ENCODE measurements at places on chromosomes 16 and 17. TPM values are rescaled to one million over a fixed set of nuclear protein-coding genes. Genes with fewer than 3 reads are reported as not detected.

- peak overlapping the region; percentile 85 for H3K27ac ChIP-seq
- H3K4me3 ChIP-seq: peak overlapping the region; percentile 86
- no peak for DNase-seq
- H3K4me1 ChIP-seq: peaks cover 28% of the 10 kb centered on the region
- no peaks in the 10 kb centered on the region for H3K27me3 ChIP-seq
- H3K36me3 ChIP-seq: peaks cover 8% of the 10 kb centered on the region
Measured at GRCh38 chr17:39979893-39980350, 685 bp upstream of the PSMD3 start.

DNA sequence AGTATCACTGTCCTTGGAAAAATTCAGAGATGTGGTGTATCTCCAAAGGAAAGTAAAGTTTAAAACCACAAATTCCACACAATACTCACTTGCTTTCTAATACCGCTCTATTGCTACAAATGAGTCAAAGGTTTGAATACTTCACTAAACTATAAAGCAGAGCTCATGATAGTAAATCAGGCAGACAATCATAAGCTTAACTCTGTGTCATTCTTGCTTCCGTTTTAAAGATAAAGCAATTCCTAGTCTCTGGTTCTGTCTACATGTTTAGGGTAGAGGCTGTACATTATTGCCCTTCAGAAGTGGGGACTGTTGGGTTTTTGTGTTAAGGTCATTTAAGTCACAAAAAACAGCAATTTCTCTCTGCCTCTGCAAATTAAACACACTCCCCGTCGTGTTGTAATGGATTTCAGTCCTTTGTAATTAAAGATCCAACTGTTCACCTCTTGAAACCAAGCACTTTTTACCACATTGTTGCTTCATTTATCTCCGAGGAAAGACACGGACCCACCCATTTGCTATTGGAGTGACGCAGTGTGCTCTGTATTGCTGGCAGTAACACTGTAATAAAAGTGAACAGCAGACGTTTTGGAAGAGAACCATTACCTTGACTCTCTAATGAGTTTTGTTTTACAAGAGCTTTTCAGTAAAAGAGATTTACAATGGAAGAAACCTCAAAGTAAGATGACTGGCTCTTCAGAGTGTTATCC lies 83.1 kb upstream of the CNTNAP4 start:
- no peak overlapping the region for H3K4me3 ChIP-seq
- H3K4me1 ChIP-seq: no peaks in the 10 kb centered on the region
- H3K36me3 ChIP-seq: no peaks in the 10 kb centered on the region

The TBC1D16 gene
- 4.3 TPM for total RNA-seq

- no peaks in the 10 kb centered on the region for H3K4me1 ChIP-seq
- no peak for DNase-seq
- no peak overlapping the region for H3K27ac ChIP-seq
- H3K36me3 ChIP-seq: no peaks in the 10 kb centered on the region
Measured at GRCh38 chr16:86958423-86958822, 358.8 kb downstream of the C16orf95 start.

- no peak for DNase-seq
- H3K36me3 ChIP-seq: peaks cover 41% of the 10 kb centered on the region
- no peaks in the 10 kb centered on the region for H3K4me1 ChIP-seq
Measured at GRCh38 chr16:29839822-29840221, 19.6 kb downstream of the MVP start.

GRCh38 chr17:59516451-59516850 lies 49.0 kb upstream of the DHX40 start:
- no peaks in the 10 kb centered on the region for H3K36me3 ChIP-seq
- DNase-seq: no peak
- no peak overlapping the region for H3K4me3 ChIP-seq
- no peaks in the 10 kb centered on the region for H3K4me1 ChIP-seq
- no peak overlapping the region for H3K27ac ChIP-seq
- no peaks in the 10 kb centered on the region for H3K27me3 ChIP-seq

- no peaks in the 10 kb centered on the region for H3K27me3 ChIP-seq
- no peak for DNase-seq
- no peak overlapping the region for H3K27ac ChIP-seq
- H3K36me3 ChIP-seq: no peaks in the 10 kb centered on the region
- H3K4me3 ChIP-seq: no peak overlapping the region
- no peaks in the 10 kb centered on the region for H3K4me1 ChIP-seq
Measured at GRCh38 chr17:16371742-16372141, 9.1 kb upstream of the UBB start.

The RNF157 gene
- total RNA-seq: 13.9 TPM

DNA sequence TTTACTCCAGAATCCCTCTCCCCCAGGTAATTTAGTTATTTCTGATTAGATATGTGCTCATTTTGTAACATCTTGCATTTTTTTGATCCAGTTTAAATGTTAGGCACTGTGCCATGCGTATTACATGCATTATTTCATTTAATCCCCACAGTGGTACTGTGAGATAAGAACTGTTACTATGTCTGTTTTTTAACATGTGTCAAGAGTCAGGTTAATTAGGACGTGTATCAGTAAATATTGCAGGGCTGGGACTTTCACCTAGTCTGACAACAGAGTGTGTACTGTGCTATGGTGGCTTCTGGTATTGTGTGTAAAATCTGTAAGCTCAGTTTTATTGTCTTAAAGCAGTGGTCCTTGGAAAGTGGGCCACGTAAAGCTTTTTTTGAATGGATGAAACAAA lies 10.6 kb downstream of the RSPRY1 start:
- no peaks in the 10 kb centered on the region for H3K4me1 ChIP-seq
- H3K27me3 ChIP-seq: no peaks in the 10 kb centered on the region
- no peak overlapping the region for H3K4me3 ChIP-seq
- no peak for DNase-seq
- no peaks in the 10 kb centered on the region for H3K36me3 ChIP-seq
- H3K27ac ChIP-seq: no peak overlapping the region
